ENCODE measurements at places on chromosomes 7 and 10.
A peak's percentile ranks its signal among the peaks of the same experiment; 100 is the strongest.

DNA sequence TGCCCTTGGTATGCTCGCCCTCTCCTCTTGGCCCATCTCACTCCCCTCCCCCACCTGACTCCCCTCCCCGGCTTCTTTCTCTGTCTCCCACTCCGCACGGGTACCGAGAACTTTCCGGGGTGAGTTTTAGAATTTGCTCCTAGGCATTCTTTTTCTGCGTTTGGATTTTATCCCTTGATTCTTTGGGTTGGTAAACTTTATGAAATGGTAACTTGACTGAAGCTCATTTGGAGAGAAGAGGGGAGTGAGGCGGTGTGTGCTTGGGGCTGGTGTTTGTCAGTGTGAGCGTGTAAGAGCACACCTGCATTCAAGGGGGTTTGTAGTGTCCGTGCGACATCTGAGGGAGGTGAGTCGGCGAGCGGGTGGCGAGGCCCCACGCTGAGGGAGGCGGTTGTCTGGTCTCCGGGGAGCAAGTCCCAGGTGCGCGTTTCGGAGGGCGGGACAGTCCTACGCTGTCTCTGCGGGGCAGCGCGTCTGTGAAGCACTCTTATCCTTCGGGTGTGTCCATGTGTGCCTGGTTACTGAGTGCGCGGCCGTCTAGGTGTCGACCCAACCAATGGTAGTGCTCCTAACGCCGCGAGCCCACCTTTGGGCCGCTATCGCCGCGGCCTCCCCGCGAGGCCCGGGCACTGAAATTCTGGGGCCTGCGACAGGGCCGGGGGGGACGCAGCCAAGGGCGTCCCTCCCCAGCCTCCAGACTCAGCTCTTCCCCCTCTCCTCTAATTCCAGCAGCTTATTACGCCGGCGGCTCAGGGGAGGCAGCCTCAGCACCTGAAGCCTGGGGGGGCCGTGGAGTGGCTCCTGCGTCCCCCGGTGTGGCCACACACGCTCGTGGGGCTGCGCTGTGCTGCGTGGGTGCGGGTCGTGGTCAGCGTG lies 2.6 kb upstream of the ZNF503 start:
- DNase-seq = no peak

- no peak for DNase-seq
These were observed 24.4 kb upstream of the JAKMIP3 start for GRCh38 chr10:132041340-132041739.

DNA sequence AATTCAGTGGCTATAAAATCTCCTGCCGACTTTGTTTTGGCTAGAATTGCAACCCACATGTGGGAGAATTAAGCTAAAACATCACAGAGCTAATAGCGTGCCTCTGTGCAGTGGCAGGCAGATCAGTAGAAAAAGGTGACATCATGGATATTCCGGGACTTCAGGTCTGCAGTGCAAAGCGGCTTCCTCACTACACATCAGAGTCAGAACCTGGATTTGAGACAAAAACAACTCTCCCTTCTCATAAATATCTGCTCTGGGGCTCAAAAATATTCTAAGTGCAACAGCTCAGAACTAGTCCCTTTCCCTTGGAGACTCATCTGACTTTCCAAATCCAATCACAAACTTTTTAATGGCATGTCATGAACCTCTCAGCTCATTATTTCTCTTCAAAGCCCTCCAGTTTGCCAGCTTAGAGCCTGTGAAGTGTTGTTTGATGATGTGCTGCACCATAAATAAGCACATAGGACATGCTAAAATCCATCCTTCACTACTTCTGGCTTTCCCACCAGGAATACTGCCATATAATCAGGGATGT lies 337.1 kb downstream of the RNLS start:
- no peak for DNase-seq

DNA sequence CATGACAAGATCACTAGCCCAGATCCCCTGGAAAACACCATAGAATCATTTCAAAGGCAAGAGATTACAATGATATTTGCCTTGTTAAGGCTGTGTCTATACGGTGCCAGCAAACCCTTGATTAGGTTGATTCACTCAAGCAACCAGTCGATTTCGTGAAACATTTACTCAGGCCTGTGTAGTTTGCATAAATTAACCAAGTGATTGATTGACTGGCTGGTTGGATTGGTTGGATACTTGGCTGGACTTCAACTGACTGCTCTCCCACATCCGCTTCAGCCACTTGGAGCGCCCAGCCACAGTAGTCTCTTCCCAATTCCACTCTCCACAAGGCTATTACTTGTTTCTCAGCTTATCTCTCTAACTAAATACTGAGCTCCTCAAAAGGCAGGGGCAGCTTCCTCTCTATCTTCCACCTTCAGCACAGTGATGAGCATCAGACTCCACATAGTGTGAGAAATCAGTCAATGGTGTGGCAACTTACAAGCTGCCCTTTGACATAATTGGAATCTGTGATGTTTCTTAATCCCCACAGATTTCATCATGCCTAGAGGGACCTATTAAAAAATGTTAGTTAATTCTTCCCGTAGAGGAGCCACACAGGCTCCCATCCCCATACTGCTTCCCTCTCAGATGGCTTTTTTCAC lies 217.4 kb downstream of the GRM8 start:
- no peak for DNase-seq

GRCh38 chr7:32037650-32038198 lies 32.5 kb downstream of the PDE1C start:
- no peak for DNase-seq

DNA sequence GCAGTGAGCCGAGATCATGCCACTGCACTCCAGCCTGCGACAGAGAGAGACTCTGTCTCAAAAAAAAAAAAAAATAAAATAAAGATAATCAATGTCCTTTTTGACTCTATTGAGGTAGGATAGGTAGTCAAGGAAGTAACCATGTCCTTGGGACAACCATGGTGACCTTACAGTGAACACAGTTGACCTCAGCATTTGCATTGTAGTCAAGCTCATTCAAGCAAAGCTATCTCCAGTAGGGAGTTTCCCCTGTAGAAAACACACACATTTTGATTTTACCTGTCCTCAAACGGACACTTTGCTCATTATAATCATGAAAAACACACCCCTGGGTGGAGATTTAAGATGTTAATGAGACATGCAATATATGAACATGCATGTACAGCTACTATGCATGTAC lies 171.7 kb downstream of the KIF20B start:
- DNase-seq = no peak

DNA sequence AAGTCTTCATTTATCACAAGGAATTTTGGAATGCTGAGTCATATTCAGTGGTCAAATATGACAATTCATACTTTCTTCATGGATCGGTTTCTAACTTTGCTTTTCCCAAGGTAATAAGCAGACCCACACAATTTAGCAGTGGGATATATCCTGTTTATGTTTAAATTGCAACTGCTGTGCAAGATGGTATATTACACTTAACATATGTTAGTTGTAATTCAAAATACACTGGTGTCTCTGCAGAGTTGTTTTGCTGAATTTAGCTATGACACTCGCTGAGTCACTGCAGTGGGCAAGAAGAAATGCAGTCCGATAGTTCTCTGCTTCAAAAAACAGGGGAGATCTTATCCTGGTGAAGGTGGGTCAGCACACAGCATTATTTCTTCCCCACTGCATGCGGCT lies 194.8 kb upstream of the PTN start:
- no peak for DNase-seq

GRCh38 chr7:231030-231857 lies 38.9 kb downstream of the FAM20C start:
- no peak for DNase-seq

DNA sequence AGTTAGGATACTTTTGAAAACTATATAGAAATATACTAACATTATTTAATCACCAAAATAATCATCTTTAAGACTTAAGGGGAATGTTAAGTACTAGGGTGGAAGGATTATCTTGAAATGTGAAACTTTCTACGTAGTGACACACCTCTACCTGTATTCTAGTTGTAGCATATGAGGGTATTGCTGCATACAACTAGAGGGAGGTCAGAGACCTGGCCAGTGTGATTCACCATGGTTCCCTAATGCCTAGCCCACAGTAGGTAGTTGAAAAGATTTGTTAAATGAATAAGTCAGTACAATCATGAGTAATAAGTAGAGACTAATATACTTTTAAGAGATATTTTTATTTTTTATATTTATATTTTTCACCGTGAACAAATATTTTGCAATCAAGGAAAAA lies 84.1 kb upstream of the RPA3 start:
- no peak for DNase-seq

DNA sequence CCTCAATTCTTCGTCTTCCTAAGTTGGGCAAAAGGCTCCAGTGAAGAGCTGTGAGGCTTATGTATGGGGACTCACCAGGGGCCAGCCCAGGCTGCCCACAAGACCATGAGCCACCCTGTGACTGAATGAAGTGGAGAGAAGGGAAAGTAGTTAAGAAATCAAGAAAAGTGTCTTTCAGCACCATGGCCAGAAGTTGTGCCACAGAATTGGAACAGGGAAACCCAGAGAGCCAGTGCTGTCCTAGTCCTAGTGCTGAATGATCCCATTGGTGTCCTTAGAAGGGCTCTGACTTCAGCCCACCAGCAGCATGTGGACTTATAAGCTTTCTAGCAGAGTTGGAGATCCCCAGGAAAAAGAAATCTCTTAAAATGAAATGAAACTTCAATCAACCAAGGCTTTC lies 37.0 kb upstream of the CCSER2 start:
- DNase-seq = no peak

DNA sequence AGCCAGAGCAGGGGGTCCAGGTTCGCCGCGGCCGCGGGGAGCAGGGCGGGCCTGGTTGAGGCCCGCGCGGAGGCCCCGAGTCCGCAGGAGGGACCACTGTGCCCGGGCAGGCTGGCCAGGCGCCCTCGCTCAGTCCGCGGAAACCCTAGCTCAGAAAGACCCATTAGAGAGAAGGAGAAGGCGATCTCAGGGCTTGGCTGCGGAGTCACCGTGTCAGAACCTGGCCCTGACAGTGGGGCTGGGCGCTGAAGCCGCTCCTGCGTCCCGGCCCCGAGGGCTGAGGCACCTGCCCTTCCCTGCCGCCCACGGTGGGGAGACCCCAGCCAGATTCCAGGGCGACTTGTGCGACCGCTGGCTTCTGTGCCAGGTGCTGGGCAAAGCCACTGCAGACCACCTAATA lies 14.2 kb upstream of the EGFR start:
- no peak for DNase-seq

GRCh38 chr10:4947635-4948596 lies 15.3 kb upstream of the AKR1C1 start:
- peak; percentile 12 for DNase-seq

DNA sequence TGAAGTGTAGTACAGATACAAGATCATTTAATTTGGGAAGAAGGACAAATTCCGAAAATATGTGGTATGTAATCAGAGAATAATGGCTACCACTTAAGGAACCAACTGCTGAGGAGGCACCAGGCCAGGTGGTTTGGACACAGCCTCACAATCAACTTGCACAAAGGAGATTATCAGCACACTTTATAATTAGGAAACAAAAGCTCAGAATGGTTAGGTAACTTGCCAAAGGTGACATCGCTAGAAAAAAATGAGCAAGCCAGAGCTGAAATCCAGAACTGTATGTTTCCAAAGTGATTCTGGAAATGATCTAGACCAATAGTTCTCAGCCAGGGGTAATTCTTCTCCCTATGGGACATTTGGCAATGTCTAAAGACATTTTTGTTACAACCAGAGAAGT lies 36.6 kb downstream of the ERCC6 start:
- DNase-seq = no peak

DNA sequence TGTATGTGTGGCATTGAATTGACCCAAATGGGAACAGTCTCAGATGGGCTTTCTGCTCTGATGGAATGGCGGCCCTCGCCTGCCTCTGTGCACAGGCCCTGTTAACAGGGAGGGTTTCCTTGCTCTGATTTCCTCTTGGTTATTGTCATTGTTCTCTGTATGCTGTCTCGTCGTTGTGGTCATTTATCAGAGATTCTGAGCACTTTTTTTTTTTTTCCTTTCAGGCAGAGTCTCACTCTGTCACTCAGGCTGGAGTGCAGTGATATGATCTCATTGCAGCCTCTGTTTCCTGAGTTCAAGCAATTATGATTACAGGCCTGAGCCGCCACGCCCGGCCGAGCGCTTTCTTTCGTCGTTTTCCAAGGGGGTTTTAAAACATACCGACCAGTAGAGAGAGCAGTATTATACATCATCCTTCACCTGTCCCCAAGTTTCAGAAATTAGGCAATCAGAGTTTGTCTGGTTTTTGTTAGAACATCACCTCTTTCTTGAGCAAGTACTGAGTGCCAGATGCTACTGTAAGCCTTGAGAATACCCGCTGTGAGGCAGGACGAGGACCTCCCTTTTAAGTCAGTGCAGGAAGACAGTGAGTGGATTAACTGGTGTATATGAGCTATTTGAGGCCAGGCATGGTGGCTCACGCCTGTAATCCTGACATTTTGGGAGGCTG lies 6.5 kb downstream of the CHST12 start:
- no peak for DNase-seq

DNA sequence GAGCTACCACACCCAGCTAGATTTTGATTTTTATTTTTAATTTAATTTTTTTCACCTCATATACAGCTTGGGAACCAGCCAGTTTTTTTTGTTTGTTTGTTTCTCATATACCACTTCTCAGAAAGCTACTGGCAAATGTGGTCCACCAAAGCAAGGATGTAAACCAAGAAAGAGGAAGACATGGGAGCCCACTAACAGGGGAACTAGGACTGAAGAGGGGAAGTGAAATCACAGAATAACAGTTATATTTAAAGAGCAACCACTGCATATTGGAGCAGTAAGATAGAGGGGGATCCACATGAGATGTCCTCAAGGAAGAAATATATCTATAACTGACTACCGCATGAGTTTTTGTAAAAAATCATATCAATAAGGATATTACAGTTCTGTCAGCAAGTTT lies 10.5 kb downstream of the CPVL start:
- no peak for DNase-seq

DNA sequence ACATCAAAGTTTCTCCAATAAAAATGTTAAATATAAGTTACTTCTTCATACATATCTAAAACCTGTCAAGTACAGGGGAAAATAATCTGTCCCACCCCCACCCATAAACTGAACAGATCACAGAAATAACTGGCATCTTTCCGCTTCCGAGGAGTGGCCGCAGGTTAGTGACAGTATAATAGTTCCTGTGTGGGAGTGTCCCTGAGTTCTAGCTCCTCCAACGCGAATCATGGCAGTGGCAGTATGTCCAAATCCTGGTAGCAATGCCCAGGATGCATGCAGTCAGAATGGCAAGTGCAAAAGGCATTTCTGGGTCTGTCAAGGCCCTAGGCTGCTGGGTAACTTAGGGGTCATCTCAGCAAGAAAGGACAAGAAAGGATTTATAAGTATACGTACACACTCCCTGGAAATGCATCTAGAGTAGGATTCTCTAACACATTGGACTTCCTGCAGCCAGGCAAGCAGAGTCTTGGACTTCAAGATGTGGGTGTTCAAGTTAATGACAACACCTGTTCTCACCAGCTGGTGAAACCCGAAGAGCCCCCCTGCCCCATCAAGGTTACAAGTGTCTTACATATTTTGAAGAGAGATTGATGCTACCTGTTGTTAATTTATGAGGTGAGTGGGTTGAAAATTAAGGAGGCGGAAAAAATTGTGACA lies 94.4 kb upstream of the COL1A2 start:
- no peak for DNase-seq

GRCh38 chr10:132489053-132489703 lies 48.4 kb upstream of the INPP5A start:
- DNase-seq = no peak

GRCh38 chr7:137760111-137760510 lies 86.7 kb downstream of the DGKI start:
- DNase-seq = no peak

GRCh38 chr10:14151571-14151970 lies 179.2 kb downstream of the FRMD4A start:
- no peak for DNase-seq
